ENCODE measurements at places on chromosomes 12 and 14.

GRCh38 chr12:47746523-47746922 lies 12.2 kb downstream of the RAPGEF3 start:
- DNase-seq, result no peak

GRCh38 chr12:54173906-54174471 lies 14.8 kb downstream of the SMUG1 start:
- DNase-seq, result no peak

DNA sequence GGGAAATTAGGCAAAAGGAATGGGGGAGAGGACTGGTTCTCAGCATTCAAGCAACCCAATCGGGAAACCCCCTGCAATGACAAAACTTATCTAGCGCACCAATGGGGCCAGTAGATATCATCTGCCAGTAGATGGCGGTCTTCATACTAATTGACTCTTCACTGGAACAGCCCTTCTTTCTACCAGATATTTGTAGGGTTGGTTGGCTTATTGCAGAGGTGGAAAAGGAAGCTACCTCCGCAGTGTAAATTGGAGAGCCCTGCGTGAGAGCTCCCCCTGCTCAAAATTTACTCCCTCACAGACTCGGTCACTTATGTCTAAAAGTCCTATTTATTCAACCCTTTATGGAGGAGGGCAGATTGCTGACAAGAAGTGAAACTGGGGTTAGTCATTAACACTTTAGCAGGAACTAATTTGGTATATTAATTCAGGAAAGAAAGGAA lies 166.1 kb upstream of the CCND2 start:
- peak; percentile 69 for DNase-seq

DNA sequence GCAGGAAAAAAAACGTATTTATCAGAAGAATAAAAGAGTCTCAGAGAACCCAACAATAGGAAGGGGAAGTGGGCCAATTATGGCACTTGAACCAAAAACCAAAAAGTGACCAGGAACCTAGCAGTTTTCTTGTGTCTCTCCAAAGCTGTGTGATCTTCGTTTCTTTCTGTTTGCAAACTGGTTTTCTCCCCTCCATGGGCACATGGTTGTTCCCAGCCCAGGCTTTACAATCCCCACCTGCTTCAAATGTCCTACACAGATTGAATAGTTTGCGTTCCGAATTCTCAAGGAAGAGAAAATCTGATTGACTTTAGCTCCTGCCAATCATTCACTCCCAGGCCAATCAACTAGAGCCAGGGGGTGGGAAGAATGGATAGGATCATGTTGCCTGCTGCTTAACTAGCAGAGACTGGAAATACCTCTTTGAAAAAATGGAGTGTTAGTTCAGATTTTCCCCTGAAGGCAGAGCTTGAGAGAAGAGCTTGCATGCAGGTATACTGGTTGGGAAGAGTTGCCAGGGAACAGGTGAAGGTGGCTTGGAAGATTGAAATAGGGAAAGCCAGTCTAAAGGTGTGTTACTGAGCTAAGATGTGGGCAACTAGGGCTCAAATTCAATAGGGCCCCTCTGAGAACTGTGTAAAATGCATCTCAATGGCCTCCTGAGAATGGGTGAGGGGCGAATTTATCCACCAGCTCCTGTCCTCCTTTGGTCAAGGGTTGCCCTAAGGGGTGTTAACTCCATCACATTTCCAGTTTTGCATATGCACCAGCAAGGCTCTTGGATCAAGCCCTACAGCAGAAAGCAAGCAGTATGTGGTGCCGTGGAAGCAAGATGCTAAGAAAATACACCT lies 106.4 kb upstream of the SRRM4 start:
- no peak for DNase-seq

GRCh38 chr14:58920230-58920629 lies 268.2 kb upstream of the DAAM1 start:
- no peak for DNase-seq

DNA sequence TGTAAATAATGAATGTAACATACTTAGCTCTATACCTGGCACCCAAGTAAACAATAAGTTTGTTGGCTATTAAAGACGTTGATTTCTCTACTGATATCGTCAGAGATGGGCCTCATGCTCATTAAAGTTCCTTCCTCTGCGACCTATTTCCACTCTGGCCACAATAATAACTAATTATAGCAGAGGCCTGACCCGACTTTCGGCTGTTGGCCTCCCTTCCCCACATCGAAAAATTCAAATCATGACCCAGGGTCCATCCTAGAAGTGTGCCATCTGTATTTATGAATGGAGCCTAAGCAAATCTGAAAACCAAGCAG lies 321 bp upstream of the USP30 start:
- no peak for DNase-seq

GRCh38 chr12:24708718-24709117 lies 240.2 kb downstream of the BCAT1 start:
- DNase-seq, result no peak

DNA sequence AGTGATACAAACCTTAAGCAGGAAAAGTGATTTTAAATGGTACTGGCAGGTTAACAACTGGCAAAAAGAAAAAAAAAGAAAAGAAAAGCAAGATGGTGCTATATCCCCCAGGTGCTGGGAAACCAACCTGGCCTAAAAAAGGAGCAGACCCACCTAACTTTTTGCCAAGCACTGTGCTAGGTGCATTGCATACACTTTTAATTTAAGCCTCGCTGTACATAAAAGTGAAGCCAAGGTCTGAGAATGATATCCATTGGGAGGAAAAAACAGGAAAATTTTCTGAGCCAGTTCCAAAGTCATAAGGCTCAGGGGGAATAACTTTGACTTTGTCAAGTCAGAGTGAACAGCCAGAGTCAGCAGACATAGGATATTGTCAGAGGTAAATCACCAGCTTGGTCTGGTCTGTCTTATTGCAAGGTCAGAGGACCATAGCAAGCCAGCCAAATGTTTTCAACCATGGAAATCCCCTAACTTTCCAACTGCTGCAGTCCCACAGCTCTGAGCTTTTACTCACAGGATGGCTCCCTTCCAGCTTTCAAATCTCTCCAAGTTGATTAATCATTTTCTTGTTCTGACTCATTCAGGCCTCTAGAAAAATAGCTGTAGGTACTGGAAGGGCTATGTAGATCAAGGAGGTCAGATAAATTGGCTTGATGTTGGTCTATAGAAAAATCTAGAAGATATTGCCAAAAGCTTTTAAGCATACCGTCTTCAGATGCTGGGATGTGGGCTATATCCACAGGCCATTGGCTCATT lies 412.9 kb downstream of the RAD51B start:
- DNase-seq, result peak; percentile 23

DNA sequence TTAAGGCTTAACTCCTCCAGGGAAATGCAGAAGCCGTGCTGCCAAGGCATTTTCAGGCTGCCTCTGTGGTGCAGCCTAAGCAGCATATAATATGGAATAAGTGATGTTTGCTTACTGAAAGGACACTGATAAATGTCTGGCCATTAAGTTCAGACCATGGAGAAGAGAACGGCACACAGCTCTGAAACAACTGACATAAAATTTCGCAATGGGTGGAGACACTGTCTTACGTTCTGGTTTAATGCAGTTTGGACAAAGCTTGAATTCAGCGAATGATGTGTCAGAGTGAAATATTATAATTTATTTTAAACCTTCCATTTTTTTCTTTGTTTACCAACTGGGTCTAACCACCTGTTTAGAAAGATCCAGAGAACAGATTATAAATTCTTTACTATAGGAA lies 27.2 kb upstream of the NRXN3 start:
- no peak for DNase-seq

DNA sequence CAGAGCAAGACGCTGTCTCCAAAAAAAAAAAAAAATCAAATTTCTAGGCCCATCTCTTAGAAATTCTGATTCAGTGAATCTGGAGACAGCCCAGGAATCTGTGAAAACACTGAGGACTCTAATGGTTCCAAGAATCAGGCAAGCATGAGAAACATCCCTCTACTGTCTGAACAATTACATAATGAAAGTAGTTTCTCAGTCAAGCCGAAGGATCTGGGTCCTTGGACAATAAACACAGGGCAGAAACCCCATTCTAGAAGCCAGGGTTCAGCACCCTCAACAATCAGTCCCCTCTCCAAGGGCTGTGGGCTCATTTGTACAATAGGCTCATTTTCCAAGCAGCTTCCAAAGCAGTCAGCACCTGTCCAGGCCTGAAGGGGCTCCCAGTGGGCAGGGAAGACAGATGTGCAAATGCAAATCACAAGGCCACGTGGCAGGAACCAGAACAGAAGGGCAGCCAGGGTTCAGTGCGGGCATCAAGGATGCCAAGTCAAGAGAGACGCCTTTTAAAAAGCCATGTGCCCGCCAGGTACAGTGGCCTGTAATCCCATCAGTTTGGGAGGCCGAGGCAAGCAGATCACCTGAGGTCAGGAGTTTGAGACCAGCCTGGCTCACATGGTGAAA lies 96.1 kb downstream of the KSR2 start:
- no peak for DNase-seq

Measured in stimulated activated CD4-positive, alpha-beta T cell treated with anti-CD3 and anti-CD28 coated beads, Interleukin-2, amount 100 ng/mL, for 48 hours (primary cell).